Foreskin fibroblast (primary cell): ENCODE measurements at places on chromosomes 3 and 15.

DNA sequence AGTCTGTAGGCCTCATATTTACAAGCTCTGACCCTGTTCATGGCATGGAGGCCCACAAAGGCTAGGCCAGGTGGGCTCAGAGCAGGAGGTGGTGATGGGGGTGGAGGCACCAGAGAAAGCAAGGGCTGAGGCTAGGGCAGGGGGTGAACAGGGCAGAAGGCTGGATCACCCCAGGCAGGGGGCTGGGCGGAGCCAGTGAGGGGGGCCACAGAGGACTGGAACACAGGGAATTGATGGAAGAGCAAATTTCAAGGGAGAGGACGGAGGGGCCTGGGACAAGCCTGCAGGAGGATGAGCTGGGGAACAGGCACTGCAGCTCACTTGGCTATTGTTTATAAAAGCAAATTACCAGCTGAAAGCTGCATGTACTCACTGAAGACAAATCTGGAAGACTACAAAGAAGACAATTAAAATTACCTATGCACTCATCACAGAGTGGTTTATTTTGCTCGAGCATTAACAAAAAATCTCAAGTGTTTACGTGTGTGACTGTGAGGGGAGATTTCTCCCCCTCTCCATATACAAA lies 11.0 kb downstream of the TNFAIP8L3 start:
- no peak for DNase-seq

DNA sequence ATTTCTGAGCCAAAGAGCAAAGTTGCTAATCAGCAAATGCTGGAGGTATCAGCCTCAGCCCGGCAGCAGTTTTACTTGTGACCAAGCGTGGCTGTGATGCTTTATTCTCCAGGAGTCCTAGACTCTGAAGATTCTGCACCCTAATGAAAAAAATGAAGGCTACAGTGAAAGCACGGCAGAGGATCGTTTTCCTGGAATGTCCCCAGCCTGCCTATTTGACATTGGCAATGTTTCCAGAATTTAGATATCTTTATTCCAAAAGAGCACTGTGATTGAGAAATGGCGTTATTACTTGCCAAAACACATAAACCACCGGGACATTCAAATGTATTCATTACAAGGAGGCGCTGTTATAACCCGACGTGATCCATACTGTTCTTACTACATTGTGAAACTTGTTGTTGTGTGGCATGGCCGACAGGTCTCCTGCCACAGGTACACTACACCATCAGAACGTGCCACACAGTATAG lies 263.8 kb downstream of the SLCO3A1 start:
- DNase-seq: no peak

DNA sequence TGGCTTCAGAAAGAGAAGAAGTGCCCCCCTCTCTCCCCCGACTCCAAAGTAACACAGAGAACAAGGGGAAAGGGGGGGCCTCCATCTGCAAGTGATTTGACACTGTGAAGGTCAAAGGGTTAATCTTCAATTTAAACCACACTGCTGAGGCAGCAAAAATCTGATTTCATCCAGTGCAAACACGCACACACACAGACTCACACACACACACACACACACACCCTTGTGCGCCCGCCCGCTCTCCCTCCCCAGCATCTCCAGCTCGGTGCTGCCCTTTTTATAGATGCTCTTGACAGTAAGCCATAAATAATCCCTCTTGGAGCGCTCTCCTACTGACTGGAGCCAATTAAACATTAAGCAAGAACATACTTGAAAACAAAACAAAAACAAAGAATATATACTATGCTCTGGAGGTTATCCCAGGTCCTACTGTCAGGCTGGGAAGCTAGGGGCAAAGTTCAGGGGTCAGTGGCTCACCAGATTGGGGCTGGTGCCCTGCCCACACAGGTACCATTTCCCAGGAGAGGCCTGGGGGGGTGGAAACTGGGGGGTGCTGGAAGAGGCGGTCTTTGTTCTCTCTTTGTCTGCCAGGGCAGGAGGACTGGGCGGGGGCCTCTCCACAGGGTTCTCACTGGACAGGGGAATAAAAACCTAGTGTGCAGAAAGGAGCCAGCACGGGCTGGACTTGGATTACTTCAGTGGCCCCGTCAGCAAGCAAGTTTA lies 16.3 kb downstream of the BMF start:
- peak; percentile 93 for DNase-seq

GRCh38 chr3:189233225-189233858 lies 61.6 kb downstream of the TPRG1 start:
- peak; percentile 44 for DNase-seq

- peak; percentile 73 for DNase-seq
Measured at GRCh38 chr15:64344651-64345294, 11.2 kb downstream of the CSNK1G1 start.

DNA sequence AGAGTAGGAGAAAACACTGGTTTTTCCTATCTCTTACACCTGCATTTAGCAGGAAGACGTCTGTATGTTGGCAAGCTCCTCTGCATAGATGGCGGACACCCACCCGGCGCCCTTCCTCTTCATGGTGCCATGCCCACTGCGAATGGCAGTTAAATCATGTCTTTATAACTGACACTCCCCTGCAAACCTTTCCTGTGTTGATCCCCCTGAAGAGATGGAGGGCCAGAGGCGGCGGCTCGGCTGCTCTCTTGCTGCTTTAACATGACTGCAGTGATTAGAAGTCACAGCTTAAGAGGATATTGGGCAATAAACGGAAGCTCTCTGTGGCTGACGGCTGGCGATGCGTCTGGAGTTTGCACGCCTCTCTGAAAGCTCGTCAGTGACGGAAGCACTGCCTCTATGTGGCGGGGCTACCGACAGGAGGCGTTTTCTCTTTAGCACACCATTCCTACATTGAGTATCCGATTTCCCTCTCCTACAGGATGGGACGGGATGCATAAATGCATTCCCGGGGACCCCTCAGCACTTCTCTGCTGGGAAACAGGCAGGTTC lies 25.5 kb upstream of the SNRPA1 start:
- peak; percentile 49 for DNase-seq

DNA sequence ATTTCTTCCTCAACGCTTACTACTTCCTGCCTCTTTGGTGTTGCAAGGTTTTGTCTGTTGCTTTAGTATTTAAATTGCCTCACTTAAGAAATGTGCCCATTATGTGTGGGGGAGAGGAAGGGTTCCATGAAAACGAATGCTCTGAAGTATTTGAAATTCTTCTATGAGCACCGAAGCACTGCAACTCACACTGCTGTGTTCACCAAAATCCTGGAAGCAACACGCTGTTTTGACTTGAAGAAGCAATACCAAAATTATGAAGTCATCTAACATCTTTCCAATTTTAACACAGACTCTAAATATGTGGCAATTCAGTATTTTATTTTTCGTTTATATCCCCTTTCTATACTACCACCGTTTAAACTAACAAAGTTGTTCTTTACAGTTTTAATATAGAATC lies 101.5 kb downstream of the RBMS3 start:
- peak; percentile 49 for DNase-seq

DNA sequence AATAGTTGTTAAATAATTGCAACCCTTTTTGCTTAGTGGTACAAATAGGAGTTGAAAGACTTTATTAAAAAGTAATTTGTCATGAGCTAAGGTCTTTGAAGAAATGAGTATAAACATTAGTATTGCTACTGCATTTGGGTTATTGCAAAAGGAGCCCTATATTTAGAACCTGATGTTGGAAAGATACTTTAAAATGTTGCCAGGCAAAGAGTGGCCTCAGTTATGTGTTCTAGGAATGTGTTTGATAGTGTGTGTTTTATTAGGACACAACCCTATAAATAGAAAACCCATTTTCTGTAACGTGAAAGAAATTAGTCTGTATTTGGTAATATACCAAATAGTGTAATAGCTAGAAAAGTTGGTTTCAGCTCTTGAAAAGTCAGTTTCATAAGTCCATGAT lies 10.7 kb downstream of the VPS8 start:
- DNase-seq: no peak

GRCh38 chr3:27714146-27714526 lies 8.0 kb downstream of the EOMES start:
- DNase-seq: no peak

- peak; percentile 27 for DNase-seq
Measured at GRCh38 chr3:141243271-141243707, 11.7 kb downstream of the PXYLP1 start.

DNA sequence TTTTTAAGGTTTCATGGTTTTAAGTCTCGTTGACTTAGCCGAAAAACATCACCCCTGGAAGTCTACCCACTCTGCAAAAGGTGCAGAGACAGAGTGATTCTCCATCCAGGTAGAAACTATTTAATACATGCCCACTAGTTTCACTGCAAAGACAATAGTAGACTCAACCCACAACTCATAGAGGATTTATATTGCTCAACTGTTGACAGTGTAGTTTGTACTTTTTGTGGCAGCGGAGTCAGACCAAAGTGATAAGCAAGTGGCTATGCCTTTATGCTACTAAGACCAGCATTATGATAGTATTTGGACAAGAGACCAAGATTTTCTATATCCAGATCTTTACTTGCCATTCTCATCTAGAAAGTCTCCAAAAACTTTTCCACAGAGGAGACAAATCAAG lies 98.8 kb upstream of the ZBTB20 start:
- no peak for DNase-seq

DNA sequence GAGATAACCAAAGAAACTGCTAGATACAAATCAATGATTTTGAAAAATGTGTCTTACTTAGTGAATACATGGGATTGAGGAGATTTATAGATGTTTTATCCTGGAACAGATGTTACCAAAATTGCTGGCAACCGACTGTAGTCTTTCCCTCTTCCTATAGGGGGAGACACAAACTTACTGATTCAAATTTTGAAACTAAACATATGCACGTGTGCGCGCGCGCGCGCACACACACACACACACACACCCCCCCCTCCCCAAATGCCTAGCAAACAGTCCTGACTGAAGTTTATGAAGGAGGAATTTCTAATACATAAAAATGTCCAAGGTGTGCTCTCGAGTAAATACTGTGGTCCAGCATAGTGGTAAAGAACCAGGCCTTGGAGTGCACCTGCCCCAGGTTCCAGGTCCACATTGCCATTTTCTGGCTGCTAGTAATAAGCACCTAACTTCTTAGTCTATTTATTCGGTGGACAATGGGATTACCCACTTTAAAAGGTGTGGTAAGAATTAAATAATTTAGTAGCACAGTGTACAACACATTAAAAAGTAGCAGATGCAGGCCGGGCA lies 18.5 kb upstream of the C3orf62 start:
- peak; percentile 24 for DNase-seq

DNA sequence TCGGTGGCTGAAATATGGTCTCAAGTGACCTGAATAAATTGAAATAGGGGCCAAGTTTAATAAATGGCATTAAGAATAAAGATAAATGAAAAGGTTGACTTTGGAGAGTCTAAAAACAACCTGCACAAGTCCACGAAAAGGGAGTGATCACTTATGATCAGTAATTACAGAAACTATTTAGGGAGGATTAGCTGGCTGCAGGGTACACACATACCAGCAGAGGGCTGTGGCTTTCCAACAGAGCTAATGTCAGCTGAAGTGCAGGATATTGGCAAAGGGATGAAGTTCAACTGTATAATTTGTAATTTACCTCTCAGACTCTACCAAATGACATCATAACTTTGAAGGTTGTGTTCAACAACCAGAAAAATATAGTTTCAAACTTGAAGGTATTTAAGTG lies 86.8 kb downstream of the SYNPR start:
- DNase-seq: no peak

DNA sequence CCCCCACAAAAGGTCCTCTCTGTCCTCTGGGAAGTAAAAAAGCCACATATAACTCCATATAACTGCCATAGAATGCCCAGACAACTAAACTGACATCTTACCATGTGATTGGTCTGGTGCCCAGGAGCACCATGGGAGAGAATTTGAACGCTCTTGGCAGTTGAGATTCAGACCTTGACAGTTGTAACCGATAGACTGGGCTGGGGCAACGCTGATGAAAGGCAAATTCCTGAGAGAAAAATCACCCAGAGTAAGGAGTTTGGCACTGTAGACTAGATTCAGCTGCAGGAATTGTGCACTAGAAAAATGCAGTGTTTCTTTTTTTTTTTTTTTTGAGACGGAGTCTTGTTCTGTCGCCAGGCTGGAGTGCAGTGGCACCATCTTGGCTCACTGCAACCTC lies 240.5 kb downstream of the SOX2 start:
- DNase-seq: no peak

DNA sequence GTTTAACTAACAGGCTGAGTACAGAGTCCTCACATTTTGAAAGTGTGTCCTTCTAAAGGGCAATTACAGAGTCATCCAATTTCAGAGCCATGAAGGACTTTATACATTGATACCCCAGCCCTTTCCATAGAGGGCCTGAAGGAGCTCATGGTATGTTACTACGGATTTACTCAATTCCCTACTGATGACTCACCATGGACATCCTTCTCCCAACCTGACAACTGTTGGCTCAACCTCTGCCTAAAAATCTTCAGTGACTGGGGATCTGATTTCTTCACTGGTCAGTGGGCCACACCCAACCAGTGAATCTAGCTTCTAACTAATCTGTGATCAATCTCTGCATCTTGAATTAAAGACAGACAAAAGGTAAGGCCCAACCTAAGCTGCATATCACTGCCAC lies 963.4 kb upstream of the CFAP20DC start:
- no peak for DNase-seq

GRCh38 chr3:81005992-81006391 lies 755.5 kb downstream of the GBE1 start:
- no peak for DNase-seq

- no peak for DNase-seq
Measured at GRCh38 chr3:194785315-194785714, 99.6 kb downstream of the FAM43A start.
